DMS79 treated with DMSO at 0.1 percent for 48 hours (cell line): ENCODE measurements at places on chromosomes 3 and 15.

- DNase-seq = no peak
Measured at GRCh38 chr3:161028555-161029153, 76.5 kb downstream of the B3GALNT1 start.

DNA sequence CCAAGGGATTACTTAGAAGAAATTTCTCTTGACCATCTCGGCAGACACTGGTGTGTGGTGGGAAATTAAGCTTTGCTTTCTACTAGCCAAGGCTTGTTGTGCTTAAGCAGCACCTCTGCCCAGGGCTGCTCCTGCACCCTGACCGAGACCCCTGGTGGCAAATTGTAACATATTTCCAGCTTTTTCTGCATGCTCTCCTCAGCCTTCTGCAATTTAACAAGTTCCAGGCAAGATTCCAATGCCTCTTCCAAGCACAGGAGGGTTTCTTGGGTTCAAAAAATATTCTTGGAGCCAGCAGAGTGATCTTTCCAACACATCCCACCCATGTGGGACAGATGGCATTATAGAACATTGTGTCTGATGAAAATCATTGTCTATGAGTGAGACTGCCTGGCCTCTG, 210.5 kb downstream of the CLSTN2 start:
- no peak for DNase-seq

DNA sequence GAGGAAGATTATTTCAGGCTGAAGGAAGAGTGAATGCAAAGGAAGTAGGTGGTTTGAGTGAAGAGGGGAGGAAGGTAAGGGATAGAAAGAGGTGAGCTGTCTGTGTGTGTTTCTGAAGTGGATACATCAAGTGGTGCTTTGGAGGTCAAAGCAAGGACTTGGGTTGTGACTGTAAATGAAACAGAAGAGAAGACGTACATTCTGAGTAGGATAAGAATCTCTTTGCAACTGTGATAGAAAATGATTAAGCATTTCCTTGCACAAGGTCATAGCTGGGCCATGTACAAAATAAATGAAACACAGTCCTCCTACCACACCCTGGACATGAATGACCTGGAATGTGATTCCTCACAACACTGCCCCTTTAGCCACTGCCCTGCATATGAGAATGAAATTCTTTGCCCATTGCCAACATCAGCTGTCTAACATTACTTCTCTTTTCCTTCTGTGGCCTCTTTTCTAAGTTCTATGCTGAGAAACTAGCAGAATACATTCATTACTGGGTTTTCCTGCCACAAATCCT, 28.3 kb upstream of the MINDY4B start:
- no peak for DNase-seq

GRCh38 chr15:60411774-60412425, 14.1 kb upstream of the ANXA2 start:
- DNase-seq = no peak

GRCh38 chr15:92715758-92716157, 60.2 kb upstream of the FAM174B start:
- peak; percentile 69 for DNase-seq

GRCh38 chr15:39661776-39662175, 80.9 kb downstream of the THBS1 start:
- DNase-seq = no peak

- no peak for DNase-seq
Measured at GRCh38 chr15:98859149-98859548, 148.4 kb downstream of the PGPEP1L start.

GRCh38 chr3:150210461-150211110, 197.5 kb upstream of the TSC22D2 start:
- DNase-seq = no peak

- DNase-seq = no peak
Measured at GRCh38 chr3:100653604-100654294, 44.3 kb downstream of the ADGRG7 start.

DNA sequence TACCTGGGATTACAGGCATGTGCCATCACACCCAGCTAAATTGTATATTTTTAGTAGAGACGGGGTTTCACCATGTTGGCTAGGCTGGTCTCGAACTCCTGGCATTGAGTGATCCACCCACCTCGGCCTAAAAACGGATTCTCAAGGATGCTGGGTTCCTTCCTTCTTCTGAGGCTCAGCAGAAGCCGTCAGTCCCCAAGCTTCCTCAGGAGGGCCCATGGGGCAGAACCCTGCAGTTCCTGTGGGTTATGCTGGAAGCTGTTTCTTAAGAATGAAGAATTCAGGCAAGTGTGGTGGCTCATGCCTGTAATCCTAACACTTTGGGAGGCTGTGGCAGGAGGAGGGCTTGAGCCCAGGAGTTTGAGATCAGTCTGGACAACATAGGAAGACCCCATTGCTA, 29.0 kb upstream of the ZNF710 start:
- DNase-seq = no peak
